Cerebellum (tissue), 4 donors: ENCODE measurements at places on chromosomes 16 and 17.

GRCh38 chr17:77196251-77196650 lies 55.5 kb downstream of the SEC14L1 start:
- no peak for DNase-seq

DNA sequence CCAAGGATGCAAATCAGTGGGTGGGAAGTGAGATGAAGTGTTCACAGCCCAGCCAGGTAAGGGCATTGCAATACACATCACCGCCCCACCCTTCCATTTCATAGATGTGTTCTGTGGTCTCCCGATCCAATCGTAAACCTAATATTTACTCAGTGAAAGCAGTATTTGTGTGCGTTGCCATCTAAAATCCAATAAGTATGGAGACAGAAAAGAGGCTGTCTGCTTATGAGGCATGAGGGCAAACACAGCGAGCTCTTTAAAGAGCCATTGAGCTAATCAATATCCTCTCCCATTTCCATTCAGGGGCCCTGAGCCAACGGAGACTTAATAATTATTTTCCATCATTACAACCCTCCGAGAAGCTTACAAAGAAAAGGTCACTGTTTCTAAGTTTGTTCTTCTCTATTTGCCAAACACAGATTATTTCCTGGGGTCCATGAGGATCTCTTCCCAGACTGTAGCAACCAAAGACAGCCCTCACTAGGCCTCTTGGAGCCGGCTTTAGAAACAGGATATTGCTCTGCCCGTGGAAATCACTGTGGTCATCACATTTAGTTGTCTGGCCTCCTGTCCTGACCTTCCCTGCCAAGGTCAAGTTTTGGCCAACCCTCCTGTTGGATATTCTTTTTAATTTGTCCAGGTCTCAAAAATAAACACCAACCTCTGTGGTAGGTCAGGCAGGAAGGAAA lies 120.1 kb downstream of the SLC39A11 start:
- no peak for DNase-seq

DNA sequence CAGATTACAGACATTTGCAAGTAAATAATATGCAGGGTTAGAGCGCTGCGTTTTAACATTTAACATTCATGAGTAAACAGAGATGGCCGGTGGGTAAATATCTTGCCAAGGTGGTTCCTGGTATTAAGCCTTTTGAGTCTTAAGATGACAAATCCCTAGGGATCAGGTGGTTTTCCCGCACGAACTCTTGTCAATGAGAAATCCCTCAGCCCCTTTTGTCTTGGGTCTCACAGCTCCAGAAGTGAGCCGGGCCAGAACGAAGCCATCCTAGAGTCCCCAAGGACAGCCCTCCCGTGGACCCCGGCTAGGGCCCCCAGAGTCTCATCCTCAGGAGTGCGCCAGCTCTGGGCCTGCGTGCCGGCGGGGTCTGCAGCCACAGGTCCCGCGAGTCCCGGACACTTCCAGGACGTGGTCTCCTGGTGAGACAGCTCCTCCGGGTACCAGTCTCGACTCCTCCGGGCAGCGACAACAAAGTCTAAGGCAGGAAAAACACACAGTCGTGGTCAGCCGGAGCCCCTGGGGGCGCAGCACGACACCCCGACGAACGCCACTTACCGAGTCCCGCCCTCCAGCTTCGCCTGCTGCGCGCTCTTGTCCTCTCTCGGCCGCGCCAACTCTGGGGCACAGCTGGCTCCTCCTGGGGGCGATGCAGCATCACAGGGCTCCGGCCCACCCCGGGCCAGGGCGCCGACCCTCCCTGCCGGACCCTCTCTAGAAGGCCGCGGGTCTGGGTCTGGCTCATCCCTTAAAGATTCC lies 13.3 kb downstream of the MIS12 start:
- no peak for DNase-seq

DNA sequence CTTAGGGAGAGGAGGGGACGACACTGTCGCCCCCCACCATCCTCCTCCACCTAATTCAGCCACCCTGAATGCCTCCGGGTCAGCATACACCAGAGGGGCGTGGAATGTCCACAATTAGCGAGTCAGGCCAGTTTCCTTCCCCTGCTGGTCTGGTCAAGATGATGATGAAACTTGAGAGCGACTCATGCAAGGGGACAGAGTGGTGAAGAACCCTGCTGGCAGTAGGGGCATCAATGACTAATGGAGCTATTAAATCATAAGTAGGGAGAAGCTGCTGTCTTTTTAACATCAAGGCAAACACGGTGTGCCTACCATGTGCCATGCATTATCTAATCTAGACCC lies 7.2 kb downstream of the SPACA3 start:
- DNase-seq, result no peak

DNA sequence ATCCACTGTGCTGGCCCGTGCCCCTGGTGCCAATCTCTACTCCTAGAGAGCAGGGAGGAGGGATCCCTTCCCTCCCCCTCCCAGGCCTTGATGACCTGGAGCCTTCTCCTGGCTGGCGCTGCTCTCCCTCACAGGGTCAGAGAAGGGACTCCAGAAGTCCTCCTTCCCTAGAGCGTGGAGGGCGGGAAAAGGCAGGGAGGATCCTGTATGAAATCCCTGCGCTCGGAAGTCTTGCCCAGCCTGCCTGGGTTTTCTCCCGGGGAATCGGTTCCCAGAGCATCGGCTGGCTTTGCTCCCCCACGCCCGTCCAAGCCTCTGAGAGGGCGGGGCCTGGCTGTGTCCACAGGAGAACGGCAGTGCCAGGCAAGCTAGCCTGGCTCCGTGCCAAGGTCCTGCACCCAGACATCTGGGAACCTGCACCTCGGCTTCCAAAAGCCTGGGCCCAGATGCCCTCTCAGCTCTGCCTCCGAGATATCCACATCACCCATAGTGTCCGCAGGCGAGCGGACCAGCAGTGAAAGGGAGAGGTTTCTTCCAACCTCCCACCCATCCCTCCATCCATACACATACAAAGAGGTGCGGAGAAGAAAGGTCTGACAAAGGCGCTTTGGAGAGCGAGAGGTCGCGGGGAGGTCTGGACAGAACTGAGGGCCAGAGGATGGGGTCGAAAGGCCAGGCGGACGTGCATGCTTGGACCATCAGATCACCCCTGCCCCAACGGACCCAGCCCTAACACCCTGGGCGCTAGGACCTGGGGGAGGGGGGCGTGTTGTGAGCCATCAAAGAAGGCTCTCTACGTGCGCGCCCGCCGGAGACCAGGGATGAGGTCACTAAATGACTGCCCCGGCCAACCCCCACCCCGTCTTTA lies 1.1 kb downstream of the MPP2 start:
- peak; percentile 89 for DNase-seq

- no peak for DNase-seq
These were observed 44.0 kb upstream of the ABCC11 start for GRCh38 chr16:48291303-48291702.

GRCh38 chr16:2813771-2814221 lies 3.2 kb upstream of the PRSS21 start:
- DNase-seq, result no peak

GRCh38 chr16:79283578-79283977 lies 317.0 kb downstream of the MAF start:
- no peak for DNase-seq

DNA sequence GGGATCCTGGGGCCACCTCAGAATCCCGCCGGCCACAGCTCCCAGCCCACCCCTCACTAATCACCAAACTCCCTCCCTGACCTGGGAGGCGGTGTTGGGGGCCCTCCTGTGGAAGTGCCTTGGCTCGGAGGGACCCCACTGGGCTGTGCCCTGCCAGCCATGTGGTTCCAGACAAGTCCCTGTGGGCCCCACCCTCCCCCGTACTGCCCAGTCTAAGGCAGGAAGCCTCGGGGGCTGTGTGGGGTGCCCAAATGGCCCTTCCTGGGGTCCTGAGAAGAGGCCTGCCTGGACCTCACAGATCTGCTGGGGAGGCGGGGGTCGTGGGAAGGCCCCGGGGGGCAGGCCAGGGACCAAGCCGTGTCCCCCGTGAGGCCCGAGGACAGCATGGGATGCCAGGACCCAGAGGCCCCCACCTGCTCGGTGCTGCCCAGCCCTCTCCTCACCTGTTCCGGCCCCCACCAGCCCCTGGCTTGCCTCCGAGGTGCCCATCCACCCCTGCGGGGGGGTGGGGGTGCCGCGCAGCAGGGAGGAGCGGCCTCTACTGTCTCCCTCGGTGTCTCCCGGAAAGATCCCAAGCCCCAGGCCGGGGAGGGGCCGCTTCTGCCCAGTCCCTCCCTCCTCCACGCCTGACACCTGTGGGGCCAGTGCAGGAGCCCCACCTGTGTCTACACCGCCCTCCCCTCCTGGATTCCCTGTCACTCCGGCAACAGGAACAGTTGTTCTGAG lies 9.3 kb upstream of the KREMEN2 start:
- no peak for DNase-seq

DNA sequence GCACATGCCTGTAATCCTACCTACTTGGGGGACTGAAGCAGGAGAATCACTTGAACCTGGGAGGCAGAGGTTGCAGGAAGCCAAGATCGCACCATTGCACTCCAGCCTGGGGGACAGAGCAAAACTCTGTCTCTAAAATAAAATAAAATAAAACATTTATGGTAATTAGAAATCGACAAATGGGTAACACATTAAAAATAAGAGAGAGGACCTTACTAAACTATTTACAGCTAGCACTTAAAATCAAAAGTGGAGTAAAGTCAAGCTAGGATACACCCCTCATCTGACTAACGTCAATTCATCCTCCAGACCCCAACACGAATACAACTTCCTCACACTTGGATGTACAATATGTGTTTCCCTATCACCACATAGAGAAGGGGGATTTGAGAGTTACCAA lies 27.8 kb upstream of the RHOT1 start:
- DNase-seq, result no peak

GRCh38 chr17:27578718-27579085 lies 52.3 kb upstream of the LGALS9 start:
- DNase-seq, result no peak

DNA sequence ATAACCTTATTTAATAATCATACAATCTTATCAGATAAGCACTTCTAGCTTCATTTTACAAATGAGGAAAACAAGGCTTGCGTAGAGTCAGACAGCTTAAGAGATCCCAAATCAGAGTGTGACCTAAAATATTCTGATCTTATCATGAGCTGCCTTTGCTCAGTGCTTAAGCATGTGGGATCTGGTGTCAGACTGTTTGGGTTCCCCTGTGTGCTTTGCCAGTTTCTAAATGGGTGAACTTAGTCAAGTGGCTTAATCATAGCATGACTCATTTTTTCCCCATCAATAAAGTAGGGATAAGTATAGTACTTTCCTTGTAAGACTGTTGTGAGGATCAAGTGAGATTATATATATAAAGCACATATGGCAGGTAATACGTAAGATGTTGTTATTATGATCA lies 612.6 kb upstream of the C16orf82 start:
- no peak for DNase-seq

DNA sequence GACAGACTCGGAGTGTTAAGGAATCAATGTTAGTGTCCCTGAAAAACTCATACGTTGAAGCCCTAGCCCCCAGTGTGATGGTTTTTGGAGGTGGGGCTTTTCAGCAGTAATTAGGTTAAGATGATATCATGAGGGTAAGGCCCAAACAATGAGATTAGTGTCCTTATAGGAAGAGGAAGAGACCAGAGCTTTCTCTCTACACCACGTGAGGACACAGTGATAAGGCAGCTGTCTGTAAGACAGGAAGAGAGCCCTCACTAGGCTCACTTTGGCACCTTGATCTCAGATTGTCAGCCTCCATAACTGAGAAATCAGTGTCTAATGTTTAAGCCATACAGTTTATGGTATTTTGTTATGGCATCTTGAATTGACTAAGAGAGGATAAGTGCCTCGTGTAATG lies 403.2 kb downstream of the NPIPA7 start:
- no peak for DNase-seq

DNA sequence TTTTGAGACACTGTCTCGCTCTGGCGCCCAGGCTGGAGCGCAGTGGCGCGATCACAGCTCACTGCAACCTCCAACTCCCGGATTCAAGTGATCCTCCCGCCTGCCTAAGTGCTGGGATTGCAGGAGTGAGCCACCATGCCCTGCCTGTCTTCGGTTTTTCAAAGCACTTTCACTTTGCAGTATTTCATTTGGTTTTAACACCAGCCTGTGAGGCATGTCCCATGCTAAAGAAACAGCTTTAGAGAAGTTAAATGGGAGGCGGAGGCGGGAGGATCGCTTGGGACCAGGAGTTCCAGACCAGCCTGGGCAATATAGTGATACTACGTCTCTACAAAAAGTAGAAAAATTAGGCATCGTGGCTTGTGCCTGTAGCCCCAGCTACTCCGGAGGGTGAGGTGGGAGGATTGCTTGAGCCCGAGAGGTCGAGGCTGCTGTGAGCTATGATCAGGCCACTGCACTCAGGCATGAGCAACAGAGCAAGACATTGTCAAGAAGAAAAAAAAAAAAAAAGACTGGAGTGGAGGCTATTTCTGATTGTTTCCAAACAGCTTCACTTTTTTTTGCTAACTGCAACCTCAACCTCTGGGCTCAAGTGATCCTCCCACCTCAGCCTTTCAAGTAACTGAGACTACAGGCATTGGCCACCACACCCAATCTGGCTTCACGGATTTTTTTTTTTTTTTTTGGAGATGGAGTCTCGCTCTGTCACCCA lies 1.3 kb downstream of the METTL23 start:
- no peak for DNase-seq

DNA sequence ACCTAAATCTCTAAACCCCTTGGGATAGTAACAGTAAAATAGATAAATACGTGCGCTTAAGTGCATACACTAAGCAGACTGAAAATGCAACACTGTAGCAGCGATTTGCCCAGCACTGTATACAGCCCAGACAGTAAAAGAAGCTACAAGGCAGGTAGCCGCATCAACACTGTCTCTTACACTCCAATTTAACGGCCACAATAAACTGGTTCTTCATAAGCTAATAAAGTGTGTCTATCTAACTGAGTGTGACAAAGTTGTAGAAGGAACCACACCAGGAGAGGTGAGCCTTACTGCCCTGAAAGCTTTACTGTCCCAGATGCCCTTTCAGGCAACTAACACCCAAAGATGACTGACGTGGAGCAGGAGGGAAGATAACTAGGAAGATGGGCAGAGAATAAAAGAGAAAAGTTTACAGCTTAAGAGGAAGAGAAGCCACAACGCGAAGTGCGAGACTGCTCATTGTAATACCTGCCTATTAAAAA lies 847 bp downstream of the ZDHHC7 start:
- no peak for DNase-seq

GRCh38 chr16:72805486-72805885 lies 242.4 kb downstream of the ZFHX3 start:
- DNase-seq, result no peak

GRCh38 chr17:40105861-40106759 lies 5.7 kb upstream of the NR1D1 start:
- no peak for DNase-seq

GRCh38 chr16:64077242-64077641 lies 1044.6 kb downstream of the CDH11 start:
- DNase-seq, result no peak

- no peak for DNase-seq
These were observed 346.6 kb upstream of the TNRC6C start for GRCh38 chr17:77611791-77612502.

DNA sequence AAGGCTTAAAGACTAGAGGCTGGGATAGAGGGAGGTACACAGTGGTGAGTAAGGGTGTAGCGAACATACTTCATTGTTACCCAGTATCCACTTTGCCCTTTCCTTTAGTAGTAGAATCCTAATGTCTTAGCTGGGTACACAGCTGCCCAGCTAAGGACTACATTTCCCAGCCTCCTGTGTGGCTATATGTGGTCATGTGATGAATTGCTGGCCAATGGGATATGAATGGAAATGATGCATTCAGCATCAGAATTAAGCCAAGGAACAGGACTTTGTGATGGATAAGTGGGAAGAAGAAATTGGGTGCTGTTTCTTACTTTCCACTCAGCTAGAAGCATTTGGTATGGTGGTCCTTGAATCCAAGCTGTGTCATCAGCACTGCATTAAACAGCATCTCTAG lies 55.9 kb downstream of the FOXL1 start:
- DNase-seq, result no peak

GRCh38 chr17:63382826-63383225 lies 63.3 kb downstream of the CYB561 start:
- no peak for DNase-seq

- DNase-seq, result no peak
These were observed 2.9 kb upstream of the ITGA3 start for GRCh38 chr17:50052822-50053653.
